ENCODE measurements at places on chromosomes 2 and 18. TPM values are rescaled to one million over a fixed set of nuclear protein-coding genes. Genes with fewer than 3 reads are reported as not detected.
A peak's percentile ranks its signal among the peaks of the same experiment; 100 is the strongest.

Gene GBX2
- not detected for polyA plus RNA-seq

Gene PIGN
- 4.5 TPM for polyA plus RNA-seq

Gene PRKAG3
- not detected for polyA plus RNA-seq

Gene IL1RN
- 1.3 TPM for polyA plus RNA-seq

- H3K27ac ChIP-seq, result no peak overlapping the region
- H3K27me3 ChIP-seq, result peaks cover 9% of the 10 kb centered on the region
- DNase-seq, result no peak
- H3K4me1 ChIP-seq, result no peaks in the 10 kb centered on the region
- H3K4me3 ChIP-seq, result peak overlapping the region; percentile 44
These were observed 1.2 kb downstream of the BCL11A start for GRCh38 chr2:60552078-60552850.

- H3K36me3 ChIP-seq, result no peaks in the 10 kb centered on the region
- no peaks in the 10 kb centered on the region for H3K27me3 ChIP-seq
- H3K27ac ChIP-seq, result no peak overlapping the region
- no peak for DNase-seq
- peaks cover 2% of the 10 kb centered on the region for H3K4me1 ChIP-seq
- no peak overlapping the region for H3K4me3 ChIP-seq
These were observed 3.5 kb upstream of the ZSWIM2 start for GRCh38 chr2:186852508-186852907.

DNA sequence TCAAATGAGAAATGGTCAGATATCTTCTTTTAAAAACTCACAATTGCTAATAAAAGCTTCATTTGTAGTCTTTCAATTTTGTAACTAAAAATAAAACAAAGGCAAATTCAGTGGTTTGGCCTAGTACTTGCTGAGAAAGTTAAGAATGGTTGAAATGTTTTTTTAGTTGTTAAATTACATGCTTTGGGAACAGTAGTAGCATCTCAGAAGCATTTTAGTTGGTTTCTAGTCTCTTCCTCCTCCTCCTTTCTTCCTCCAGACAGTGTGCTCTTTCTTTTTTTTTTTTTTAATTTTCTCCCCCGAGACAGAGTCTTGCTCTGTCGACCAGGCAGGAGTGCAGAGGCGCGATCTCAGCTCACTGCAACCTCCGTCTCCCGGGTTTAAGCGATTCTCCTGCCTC, 9.8 kb downstream of the TRAK2 start:
- no peaks in the 10 kb centered on the region for H3K36me3 ChIP-seq
- no peaks in the 10 kb centered on the region for H3K4me1 ChIP-seq
- no peak overlapping the region for H3K4me3 ChIP-seq
- no peak overlapping the region for H3K27ac ChIP-seq
- no peaks in the 10 kb centered on the region for H3K27me3 ChIP-seq

- DNase-seq, result no peak
- H3K36me3 ChIP-seq, result no peaks in the 10 kb centered on the region
- no peaks in the 10 kb centered on the region for H3K27me3 ChIP-seq
These were observed 492.5 kb downstream of the NR4A2 start for GRCh38 chr2:155839991-155840390.

DNA sequence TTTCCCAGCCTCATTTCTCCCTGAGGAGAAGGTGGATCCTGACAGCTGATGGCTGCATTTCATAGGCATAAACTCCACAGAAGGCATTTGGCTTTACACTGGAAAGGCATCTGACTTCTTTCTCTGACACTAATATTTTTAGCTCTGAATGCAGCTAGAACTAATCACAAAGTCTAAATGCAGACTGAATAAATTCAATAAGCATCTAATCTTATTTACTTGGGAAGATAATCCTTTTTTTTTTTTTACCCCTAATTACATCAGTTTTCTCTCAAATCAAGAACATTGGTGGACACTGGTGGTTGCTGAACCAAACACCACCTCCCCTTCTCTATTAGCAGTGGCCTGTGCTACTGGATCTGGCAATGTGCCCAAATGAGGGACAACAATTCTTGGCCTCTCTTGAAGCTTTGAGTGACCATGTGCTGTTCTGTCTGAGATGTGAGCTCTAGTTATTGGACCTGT, 50.9 kb upstream of the CD226 start:
- DNase-seq, result no peak
- H3K36me3 ChIP-seq, result no peaks in the 10 kb centered on the region
- H3K4me1 ChIP-seq, result no peaks in the 10 kb centered on the region
- H3K4me3 ChIP-seq, result no peak overlapping the region
- no peaks in the 10 kb centered on the region for H3K27me3 ChIP-seq

Data from kidney (tissue), 22 donors.